NB4 (cell line): ENCODE measurements at places on chromosomes 13 and 19.

DNA sequence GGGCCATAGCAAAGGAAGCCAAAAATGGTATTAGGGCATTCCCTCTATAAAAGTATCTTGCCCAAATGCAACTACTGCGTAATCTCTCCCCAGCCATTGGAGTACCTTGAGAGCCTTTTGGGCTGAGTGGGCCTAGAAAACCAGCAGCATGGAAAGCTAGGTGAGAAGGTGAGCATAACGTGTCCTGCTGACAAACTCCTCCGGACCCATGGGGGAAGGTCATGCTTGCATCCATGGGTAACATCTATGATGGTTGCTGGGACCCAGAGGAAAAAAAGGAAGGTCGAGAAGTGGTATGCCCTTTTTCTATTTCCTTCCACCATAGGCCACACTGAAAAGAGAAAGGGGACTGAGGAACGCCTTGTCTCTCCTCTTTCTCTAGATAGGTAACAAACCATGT is 57.4 kb downstream of the ZNF728 start:
- peak; percentile 62 for DNase-seq

DNA sequence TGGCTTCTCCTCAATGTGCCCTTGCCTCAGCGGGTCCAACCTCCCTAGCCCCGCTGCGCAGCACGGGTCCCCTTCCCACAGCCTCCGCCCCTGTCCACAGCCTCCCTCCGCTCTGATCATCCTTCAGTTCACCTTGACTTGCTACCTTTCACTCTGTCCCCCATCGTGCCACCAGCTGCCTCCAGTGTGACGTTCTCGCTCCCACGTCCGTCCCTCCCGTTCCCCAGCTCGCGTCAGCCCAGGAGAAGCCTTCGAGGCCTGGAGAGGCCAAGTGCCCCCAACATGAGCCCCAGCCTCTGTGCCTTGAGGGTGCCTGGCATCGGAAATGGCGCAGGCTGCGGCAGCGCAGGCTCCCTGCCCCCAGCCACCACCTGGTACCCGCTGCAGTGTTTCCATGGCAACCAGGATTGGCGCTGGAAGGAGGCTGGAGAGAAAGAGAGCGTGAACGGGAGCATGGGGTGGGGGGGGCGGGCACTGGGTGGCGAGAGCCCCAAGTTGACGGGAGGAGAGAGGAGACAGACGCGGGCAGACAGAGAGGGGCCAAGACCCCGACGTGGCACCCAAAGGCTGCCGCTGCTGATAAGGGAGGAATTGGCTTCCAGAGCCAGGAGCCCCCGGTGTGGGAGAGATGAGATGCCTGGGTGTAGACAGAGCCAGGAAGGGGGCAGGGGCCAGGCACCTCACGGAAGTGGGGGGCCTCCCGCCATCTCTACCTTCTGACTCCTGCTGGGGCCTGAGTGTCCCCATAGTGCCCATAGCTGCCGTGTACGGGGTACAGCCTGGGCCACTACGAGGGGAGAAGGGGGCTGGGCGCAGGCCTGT is 844 bp upstream of the ASPDH start:
- DNase-seq: no peak

GRCh38 chr19:1231729-1232637 is 5.8 kb downstream of the CBARP start:
- no peak for DNase-seq

GRCh38 chr19:51148580-51148979 is 6.5 kb downstream of the SIGLEC7 start:
- peak; percentile 30 for DNase-seq

- DNase-seq: no peak
Observed at GRCh38 chr13:47519626-47520025, 481.4 kb downstream of the SUCLA2 start.
